Nucleus accumbens (tissue), 56 donors: ENCODE measurements at places on chromosomes 16 and 17.

- DNase-seq = no peak
Observed at GRCh38 chr16:17358355-17358754, 112.4 kb downstream of the XYLT1 start.

- no peak for DNase-seq
Observed at GRCh38 chr17:7392696-7393612, 1.4 kb downstream of the PLSCR3 start.

- DNase-seq = no peak
Observed at GRCh38 chr16:73064212-73064993, 16.5 kb upstream of the ZFHX3 start.

GRCh38 chr16:87186446-87186845, 130.7 kb downstream of the C16orf95 start:
- no peak for DNase-seq

GRCh38 chr16:8816967-8817655, 19.5 kb downstream of the PMM2 start:
- DNase-seq = no peak

GRCh38 chr16:22075043-22075757, 17.1 kb upstream of the VWA3A start:
- no peak for DNase-seq

DNA sequence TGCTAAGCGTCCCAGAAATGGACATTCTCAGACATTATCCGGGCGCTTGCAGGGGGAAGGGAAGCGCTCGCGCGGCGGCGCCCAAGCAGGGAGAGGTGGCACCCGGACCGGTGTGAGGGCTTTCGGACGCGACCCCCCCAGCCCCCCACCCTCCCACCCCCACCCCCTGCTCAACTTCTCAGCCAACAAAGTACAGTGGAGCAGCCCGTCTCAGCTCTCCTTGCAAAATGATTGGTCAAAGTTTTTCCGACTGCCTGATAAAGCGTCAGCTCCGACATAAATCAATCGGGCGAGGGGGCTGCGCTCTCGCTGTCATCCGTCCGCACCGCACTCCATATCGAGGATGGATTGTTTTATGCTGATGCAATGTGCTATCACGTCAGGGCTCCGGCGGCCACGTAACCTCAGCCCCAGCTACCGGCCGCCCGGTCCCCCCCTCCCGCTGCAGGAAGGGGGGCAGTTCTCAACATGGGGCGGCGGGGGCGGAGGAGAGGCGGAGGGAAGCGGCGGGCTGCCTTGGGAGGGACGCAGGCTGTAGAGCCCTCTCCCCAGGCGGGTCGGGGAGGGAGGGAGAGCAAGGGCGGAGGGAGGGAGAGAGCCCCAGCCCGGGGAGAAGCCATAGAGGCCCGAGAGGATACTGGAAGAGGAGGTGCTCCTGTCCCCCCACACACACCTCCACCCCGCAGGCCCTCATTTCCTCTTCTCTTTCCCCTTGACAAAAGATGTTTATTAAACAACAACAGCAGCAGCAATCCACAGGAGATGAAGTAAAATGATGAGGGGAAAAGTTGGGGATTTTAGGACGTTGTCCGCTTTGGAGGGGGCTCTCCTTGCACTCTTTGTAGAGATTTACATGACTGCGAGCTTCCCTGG, at the start of gene HOXB9:
Gene HOXB9, minus strand, starts transcription at position 114 of the 873 bp plus-strand sequence. Its CDS starts 89 bp downstream, at position 25.
- DNase-seq = no peak

GRCh38 chr17:34389126-34389750, 26.2 kb upstream of the CCL1 start:
- no peak for DNase-seq

GRCh38 chr17:36629252-36629847, 28.0 kb downstream of the MRM1 start:
- peak; percentile 37 for DNase-seq
